ENCODE measurements at places on chromosomes 2 and 18. TPM values are rescaled to one million over a fixed set of nuclear protein-coding genes. Genes with fewer than 3 reads are reported as not detected.
A peak's percentile ranks its signal among the peaks of the same experiment; 100 is the strongest.

The MSGN1 gene
- total RNA-seq: not detected

DNA sequence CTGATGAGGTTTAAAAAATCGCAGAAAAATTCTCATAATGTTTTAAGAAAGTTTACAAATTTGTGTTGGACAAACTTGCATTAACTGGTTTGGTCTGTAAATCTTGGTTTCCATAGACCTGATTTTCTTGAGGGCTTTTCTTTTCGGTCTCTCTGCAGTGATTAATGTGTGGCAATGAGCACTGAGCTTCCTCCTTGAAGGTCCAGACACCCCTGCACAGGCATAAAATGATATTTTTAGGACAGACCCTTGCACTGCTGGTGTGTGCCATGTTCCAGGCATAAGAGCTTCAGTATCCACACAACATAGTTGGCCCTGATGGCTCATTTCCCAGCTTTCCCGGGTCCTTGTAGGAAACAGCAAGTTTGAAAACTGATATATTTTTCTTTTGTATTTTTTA lies 33.7 kb downstream of the MRPL33 start:
- no peak for DNase-seq

- no peak for DNase-seq
These were observed 10.1 kb downstream of the RAMP1 start for GRCh38 chr2:237869343-237870102.

The OTOS gene
- total RNA-seq: not detected

DNA sequence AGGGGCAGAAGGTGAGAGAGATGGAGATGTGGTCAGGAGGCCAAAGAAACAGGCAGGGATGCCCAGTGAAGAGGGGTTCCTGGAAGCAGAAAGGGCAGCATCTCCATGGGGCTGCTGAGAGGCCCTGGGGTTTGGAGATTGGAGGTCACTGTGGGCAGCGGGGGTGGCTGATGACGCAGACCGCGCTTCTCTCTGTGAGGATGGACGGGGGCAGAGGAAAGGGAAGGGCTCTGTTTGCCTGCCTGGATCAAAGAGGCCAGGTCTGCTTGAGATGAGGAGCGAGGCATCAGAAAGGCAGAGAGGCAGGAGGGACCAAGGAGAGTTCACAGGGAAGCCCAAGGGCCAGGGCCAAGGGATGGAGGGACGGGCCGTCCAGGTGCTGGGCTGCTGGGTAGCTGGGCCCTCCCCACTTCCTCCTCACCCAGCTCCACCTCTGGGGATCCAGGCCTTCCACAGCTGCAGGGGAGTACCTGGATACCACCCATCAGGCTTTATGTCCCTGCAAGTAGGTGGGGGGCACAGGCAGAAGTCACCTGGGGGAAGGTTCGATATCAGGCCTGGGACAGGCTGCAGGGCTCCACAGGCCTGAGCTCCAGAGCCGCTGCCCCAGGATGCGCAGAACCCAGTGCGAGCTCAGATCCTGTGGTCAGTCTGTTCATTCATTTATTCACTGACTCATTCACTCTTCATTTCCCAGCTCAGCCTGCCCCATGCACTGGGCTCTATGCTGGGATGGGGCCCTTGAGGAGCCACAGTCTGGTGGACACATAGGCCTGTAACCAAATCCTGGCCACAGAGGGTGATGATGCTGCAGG lies 30.6 kb downstream of the ADRA2B start:
- no peak for DNase-seq

DNA sequence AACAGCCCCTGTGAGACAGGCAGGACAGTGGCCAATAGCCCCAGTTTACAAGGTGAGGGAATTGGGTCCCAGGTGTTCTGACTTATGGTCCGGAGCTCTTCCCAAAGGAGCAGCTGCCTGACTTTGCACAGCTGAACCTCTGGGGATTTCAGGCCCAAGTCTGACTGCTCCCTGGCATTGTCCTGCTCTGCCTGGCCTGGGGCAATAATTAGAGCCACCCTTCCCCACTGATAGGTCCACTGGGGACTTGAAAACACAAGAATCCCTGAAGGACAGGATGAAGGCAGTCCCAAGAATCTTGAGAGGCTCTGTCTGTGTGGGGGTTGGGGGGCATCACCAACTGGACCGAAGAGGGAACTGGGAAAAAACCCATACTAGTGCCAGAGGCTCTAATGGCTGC lies 3.7 kb upstream of the FEV start:
- DNase-seq: no peak

- DNase-seq: no peak
These were observed 36.5 kb upstream of the GLS start for GRCh38 chr2:190843890-190844699.

GRCh38 chr2:212842544-212843185 lies 304.1 kb upstream of the ERBB4 start:
- no peak for DNase-seq

DNA sequence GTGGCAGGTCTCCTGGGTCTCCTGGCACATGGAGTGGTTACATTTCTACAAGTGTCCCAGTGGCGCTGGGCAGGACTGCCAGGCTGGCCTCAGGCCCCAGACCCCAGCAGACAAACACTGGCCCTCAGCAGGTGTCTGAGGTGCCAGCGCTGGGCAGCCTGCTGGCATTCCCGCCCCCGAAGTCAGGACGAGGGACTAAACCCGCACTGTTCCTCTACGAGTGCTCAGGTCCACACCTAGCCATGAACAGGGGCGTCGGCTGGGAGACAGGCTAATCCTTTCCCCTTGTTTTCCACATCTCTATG lies 12.8 kb downstream of the SNED1 start:
- peak; percentile 30 for DNase-seq

The GAREM1 gene
- total RNA-seq: 23.5 TPM

DNA sequence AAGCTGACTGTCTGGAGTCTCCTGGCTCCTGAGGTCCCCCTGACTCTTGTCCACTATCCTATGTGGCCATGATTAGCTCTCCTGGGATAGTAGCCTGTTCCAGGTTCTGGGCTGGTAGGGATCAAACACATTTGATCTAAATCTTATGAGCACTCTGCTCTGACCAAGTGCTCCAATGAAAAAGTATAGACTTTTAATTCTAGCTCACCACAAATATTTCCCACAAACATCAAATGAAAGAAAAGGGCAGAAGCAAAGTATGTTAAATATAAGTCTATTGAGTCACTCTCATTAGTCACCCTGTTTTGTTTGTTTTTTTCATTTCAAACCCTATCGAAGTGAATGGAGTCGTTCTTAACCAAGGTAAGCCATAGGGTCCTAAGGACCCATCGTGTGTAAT lies 39.7 kb upstream of the NEDD4L start:
- no peak for DNase-seq

DNA sequence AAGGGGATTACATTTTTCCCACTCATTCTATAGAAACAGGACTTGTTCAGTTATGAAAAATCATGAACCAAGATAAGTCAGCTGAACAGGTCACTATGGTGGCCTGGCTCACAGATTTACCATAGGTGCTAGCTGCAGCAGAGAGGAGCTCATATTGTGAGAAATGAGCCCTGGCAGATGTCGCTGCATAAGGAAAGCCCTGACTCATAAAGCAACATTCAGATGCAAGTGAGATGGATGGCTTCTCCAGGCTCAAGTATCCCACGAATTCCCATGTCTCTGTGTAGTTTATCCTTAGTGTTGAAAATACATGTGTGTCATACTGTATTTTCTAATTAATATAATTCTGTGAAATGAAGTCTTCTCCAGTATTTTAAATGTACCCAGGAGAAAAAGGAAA lies 115.0 kb upstream of the LHCGR start:
- no peak for DNase-seq

GRCh38 chr2:2152451-2152850 lies 178.6 kb downstream of the MYT1L start:
- no peak for DNase-seq

The CDKL4 gene
- total RNA-seq: not detected

- DNase-seq: no peak
These were observed 342.4 kb downstream of the INSIG2 start for GRCh38 chr2:118430510-118431164.

DNA sequence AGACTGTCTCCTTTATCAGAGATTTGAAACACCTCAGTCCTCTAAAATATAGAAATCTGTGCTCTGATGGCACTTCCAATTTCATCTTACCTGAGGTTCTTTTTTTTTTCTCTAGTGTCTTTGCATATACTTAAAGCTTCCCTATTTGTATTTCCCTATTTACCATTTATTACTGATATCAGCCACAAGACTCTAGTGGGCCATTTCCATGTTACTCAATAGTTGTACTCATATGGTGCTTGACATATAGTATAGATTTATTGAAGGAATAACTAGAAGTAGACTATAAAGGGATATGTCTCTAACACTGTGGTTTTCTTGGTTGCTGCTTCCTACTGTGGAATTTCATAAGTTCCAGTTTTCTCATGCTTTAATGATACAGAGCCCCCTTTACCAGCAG lies 3.0 kb downstream of the RBM45 start:
- DNase-seq: no peak

- DNase-seq: no peak
These were observed 77.1 kb downstream of the MYO5B start for GRCh38 chr18:50117863-50118262.

GRCh38 chr2:101827246-101827645 lies 129.7 kb downstream of the MAP4K4 start:
- DNase-seq: no peak

The KIF5C gene
- total RNA-seq: 1.2 TPM

DNA sequence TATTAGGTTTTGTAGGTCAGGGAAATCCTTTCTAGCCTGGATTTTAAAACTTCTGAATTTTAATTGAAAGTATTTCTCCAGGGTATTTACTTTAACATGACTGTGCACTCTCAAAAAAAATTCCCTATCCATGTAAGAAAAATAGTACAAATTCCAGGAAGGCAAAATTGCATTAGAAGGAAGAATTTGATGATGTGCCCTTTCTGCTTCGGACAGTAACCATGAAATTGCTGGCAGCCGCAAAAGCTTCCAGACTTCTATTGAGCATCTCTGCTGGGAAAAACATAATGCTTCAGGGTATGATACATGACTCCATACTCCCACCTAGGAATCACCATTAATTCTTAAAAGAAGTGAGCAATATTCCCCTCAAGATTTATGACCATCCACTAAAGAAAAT lies 17.2 kb upstream of the KLF7 start:
- no peak for DNase-seq

GRCh38 chr2:29755829-29756228 lies 165.6 kb downstream of the ALK start:
- DNase-seq: no peak

- DNase-seq: no peak
These were observed 7.0 kb downstream of the LPIN1 start for GRCh38 chr2:11753452-11753885.

The PSMA8 gene
- 0.48 TPM for total RNA-seq

- no peak for DNase-seq
These were observed 4.1 kb upstream of the MARCHF7 start for GRCh38 chr2:159708066-159708760.

The TFPI gene
- total RNA-seq: 24.3 TPM

The ALPG gene
- not detected for total RNA-seq

The LIMS4 gene
- total RNA-seq: 2.4 TPM

The RUFY4 gene
- total RNA-seq: not detected

DNA sequence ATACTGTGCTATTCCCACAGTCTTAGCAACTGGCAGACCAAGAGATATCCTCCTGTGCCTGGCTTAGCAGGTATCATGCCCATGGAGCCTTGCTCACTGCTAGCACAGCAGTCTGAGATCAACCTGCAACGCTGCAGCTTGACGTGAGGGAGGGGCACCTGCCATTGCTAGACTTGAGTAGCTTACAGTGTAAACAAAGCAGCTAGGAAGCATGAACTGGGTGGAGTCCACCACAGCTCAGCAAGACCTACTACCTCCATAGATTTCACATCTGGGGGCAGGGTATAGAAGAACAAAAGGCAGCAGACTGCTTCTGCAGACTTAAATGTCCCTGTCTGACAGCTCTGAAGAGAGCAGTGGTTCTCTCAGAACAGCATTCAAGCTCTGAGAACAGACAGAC lies 74.8 kb downstream of the AKAIN1 start:
- DNase-seq: no peak

GRCh38 chr2:5021136-5021535 lies 671.0 kb upstream of the SOX11 start:
- DNase-seq: no peak

DNA sequence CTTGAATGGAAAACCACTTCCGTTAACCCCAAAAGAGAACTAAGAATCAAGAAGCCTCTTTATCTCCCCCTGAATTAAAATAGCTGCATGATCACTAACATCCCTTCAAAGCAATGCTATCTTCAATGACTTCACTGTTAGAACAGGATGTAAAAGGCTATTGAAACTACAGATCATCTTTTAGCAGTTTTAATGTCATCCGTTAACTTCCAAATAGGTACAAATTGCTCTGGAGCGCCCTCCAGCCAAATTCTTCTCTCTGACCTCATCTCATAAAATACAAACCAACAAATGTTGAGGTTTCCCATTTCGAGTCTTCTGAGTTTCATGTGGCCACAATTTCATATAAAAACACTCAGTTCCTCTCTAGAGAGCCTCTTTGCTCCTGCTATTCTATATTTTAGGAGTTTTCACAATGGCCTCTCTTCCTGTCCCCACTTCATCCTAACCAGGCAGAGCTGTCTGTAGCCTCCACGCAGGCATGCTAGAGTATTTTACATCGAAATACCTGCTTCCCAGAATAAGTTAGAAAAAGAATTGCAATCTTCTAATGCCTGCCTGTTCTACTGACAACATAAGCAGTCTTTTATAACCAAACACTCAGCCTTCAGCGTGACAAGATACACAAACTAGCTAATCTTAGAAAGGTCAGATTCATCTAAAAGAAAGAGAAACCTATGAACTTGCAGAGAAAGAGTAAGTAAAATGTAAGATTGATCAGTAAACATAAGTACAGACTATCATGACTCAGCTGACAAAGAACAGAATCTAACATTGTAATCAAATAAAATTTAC lies 37.9 kb downstream of the B4GALT6 start:
- DNase-seq: no peak

The TIGD1 gene
- 1.7 TPM for total RNA-seq

DNA sequence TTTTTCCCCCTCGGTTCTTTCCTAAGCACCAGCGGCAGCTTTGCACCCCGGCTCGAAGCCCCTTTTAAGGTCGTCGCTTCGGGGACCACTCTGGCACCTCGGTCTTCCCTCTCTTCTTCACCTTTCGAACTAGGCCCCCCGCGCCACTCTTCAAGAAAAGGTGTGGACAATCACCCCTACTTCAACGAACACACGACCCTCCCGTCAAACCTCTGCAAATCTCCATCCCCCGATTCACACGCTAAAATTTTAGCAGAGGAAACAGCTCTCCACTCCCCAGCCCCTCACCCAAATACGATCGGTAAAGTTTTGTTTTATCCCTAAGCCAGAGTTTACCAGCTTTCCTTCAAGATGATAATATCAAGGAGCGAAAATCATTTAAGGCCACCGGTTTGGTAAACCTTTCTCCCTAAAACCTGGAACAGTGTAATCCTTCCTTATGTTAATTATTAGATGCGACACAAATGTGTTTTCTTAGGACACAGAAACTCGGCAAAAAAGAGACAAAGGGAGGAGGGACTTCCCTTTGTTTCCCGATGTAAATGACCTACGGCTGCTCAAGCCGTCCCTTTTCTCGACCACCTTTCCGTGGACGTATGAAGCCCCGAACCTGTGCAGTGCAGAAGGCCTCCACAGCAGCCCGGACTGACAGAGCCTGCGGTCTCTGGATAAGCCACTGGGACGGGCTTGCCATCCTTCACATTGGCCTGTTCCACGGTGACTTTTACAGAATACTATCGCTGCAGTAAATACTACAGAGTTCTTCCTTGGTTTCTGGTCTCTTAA lies 85.2 kb downstream of the RBMS1 start:
- no peak for DNase-seq
